ENCODE measurements at places on chromosomes 16 and 17.
A peak's percentile ranks its signal among the peaks of the same experiment; 100 is the strongest.

GRCh38 chr16:9112166-9112843 lies 20.9 kb downstream of the HAPSTR1 start:
- no peak for DNase-seq

DNA sequence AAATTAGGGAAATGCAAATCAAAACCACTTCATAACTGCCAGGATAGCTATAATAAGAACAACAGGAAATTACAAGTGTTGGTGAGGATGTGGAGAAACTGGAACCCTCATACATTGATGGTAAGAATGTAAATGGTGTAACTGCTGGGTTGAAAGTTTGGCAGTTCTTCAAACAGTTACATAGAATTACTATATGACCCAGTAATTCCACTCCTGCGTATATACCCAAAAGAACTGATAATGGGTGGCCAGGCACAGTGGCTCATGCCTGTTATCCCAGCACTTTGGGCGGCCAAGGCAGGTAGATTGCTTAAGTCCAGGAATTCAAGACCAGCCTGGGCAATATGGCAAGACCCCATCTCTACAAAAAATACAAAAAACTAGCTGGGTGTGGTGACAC lies 4.5 kb upstream of the CMTM4 start:
- no peak for DNase-seq

DNA sequence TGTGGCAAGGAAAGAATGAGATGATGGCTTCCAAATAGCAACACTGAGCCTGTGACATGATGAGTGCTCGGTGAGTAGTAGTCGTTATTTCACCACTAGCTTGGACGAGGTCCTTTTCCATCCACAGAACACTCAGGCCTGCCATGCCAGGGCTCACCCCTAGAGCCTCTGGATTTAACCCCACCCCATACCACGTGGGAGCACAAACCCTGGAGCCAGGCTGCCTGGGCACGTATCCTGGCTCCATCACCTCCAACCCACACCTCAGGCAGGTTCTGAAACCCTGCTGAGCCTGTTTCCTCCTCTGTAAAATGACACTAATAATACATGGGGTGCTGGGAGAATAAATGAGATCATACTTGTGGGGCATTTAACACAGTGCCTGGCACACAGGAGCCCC lies 192.4 kb downstream of the KATNIP start:
- no peak for DNase-seq

GRCh38 chr17:44348234-44348987 lies 3.3 kb downstream of the GRN start:
- no peak for DNase-seq

DNA sequence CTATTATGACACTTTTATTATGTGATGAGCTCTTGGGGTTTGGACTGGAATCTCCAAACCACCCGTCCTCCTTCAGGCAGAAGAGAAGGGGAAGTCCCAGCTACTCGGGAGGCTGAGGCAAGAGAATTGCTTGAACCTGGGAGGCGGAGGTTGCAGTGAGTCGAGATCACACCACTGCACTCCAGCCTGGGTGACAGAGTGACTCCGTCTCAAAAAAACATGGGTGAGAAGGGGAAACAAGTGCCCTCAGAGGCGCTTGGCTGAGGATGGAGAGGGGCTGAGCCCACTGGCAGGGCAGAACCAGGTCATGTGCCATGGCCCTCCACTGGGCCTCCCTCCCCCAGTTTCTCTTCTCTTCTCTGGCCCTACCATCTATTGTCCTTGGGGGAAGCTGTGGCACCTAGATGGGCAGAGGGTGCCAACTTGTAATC lies 120.9 kb upstream of the SMURF2 start:
- no peak for DNase-seq

DNA sequence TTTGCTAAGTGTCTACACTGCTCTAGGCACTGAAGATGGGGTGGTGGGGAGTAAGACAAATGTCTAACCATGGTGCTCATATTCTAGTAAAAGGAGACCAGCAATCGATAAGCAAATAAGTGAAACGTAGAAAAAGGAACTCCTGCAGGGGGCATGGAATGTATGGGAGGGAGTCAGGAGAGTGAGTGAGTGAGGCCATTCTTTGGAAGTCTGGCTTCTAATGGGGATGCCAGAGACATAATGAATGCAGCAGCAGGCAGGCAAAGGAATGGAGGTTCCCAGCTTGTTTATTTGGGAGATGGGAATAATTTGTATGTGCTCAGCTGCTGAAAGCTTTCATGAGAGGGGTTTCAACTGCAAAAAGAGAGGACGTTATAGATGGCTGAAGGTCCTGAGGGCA lies 216.4 kb upstream of the DYNLRB2 start:
- no peak for DNase-seq

DNA sequence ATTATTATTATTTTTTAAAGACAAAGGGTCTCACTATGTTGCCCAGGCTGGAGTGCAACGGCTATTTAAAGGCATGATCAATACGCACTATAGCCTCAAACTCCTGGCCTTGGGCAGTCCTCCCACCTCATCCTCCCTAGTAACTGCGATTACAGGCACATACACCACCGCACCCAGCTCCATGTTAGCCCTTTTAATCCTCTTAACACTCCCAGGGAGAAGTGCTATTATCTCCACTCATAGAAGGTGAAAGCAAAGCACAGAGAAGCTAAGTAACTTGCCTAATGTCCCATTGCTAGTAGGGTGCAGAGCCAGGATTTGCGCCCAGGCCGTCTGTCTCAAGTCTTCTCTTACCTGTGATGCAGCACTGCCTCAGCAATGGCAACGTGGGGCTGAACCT lies 5.0 kb downstream of the HAS3 start:
- no peak for DNase-seq

DNA sequence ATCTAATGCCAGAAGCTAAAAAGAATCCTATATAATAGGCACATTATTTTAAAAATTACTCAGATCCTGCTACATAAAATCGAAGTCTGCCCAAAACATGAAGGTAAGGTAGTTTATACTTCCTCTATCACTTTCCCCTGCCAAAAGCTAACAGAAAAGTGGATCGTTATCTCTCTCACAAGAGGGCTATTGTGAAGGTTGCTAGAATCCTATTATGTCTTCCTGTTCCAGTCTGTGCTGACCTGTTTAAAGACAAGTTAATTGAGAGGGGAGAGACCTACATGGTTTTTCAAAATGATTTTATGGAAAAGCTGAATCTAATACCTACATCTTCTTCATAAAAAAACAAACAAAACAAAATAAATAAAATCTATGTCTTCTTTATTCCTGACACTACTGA lies 1410.9 kb upstream of the CDH8 start:
- DNase-seq = no peak

GRCh38 chr16:28010671-28011070 lies 52.8 kb downstream of the GSG1L start:
- DNase-seq = no peak

DNA sequence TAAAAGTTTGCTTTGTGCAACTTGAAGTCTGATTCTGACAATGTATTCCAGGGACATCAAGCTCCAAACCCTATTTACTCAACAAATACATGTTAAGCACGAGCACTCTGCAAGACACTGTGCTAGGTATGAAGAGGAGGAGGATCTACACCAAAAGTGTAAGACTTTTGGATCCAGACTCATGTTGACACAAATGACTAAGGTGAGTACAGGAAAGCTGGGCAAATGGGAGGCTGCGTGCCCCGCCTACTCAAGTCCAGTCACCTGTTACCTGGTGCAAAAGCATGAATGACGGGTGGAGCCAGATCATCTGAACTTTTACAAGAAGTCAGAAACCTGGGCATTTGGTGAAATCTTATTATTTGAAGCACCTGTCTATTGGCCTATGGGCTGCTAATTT lies 120.7 kb downstream of the ABCC12 start:
- DNase-seq = no peak

GRCh38 chr17:50346313-50347116 lies 589 bp downstream of the XYLT2 start:
- DNase-seq = peak; percentile 58

DNA sequence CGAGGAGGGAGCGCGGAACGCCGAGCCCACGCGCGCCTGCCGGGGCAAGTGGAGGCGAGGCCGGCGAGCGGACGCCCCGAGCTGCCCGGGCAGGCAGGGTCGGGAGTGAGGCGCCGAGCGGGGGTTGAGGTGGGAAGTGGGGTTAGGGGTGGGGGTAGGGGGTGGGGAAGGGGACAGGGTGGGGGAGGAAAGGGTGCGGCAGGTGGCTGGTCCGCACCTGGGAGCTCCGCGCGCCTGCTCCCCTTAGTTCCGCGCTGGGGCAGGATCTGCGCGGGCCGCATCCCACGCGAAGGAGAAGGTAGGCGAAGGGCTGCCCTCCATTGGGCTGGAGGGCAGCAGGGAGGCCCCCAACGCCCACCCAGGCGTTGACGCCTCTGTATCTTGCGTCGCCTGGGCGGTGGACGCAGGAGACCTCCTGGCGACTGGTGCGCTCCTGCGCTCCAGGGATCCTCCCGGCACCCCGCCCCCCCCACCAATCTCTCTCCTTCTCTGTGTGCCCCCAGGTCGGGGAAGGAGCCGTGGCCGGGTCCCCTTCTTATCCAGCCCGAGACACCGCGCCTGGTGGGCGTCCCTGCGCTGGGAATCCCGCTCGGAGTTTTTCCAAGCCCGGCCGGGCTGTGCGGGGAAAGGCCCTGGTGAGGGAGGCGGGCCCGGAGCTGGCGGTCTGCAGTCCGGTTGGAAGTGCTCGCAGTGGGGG lies 51.3 kb upstream of the AMZ2 start:
- DNase-seq = no peak

- DNase-seq = no peak
Observed at GRCh38 chr17:82884341-82884969, 44.6 kb upstream of the ZNF750 start.

GRCh38 chr16:47565454-47565853 lies 104.3 kb downstream of the PHKB start:
- no peak for DNase-seq

GRCh38 chr16:80788027-80788426 lies 16.4 kb downstream of the CDYL2 start:
- no peak for DNase-seq

DNA sequence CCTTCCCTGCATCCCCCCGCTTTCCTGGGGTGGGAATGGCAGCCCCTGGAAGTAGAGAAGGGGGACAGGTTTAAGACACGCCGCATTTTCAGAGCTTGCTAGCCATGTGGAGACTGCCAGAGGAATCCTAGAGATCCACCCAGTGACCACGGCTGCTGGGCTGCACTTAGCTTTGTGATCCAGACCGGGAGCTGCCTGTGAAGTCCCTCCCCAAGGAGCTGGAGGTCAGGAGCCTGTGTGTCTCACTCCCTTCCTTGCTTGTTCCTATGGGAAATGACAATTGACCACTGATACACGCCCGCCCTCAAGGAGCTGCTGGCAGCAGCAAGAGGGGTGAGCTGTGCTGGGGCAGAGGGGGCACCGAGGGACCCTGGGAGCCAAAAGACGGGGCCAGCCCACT lies 73.7 kb downstream of the SREBF1 start:
- no peak for DNase-seq

GRCh38 chr17:74873874-74874614 lies 1.2 kb upstream of the FDXR start:
- no peak for DNase-seq

GRCh38 chr17:40618754-40619625 lies 28.6 kb downstream of the SMARCE1 start:
- DNase-seq = no peak

GRCh38 chr16:12178251-12178990 lies 201.9 kb downstream of the SNX29 start:
- no peak for DNase-seq
